ENCODE measurements at places on chromosomes 16 and 17.
A peak's percentile ranks its signal among the peaks of the same experiment; 100 is the strongest.

DNA sequence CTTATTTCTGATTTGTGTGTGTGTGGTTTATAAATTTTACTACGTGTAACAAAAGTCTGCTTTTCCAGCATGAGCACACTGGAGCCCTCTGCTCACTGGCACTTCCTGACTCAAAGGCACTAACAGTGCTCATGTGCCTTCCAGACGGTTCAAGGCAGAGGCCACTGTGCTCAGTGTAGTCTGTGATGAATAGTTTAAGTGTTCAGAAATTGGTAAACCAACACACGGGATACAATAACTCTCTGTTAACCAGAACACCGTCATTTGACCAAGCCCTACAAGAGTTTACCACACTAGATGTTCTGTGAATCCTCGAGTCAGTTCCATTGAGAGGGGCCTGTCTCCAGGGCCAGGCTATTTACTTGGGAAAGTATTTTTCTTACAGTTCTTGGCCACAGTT is 191.9 kb downstream of the MRTFB start:
- no peak for DNase-seq

GRCh38 chr17:76371656-76372628 is 12.5 kb upstream of the SPHK1 start:
- no peak for DNase-seq

DNA sequence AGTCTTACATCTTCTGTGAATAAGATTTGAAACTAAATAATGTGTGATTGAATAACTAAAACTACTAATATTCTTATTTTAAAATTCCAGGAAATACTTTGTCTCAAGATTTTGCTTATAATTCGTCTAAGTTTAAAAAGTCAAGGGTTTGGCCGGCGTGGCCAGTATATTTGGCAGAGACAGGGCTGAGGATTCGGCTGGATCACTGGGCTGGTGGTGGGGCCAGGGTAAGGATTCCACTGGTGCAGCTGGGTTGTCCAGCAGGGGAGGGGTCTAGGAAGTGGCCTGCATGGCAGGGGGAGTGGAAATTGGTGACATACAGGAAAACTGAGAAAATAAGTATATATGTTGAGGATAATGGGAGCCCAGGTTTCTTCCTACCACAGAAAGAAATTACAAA is 75.7 kb downstream of the MYO1D start:
- DNase-seq = no peak

DNA sequence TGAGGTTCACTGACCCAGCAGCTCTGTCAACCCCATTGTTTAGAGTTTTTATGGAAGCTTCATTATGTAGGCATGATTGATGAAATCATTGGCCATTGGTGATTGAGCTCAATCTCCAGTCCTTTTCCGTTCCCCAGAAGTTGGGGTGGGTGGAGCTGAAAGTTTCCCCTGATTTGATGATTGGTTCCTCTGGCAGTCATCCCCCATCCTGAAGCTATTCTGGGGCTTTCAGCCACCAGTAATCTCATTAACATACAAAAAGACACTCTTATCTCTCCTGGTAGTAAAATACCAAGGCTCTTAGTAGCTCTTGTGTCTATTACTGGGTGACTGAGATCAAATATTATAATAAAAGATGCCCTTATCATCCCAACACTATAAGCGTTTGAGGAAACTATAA is 67.1 kb downstream of the TANC2 start:
- DNase-seq = no peak

DNA sequence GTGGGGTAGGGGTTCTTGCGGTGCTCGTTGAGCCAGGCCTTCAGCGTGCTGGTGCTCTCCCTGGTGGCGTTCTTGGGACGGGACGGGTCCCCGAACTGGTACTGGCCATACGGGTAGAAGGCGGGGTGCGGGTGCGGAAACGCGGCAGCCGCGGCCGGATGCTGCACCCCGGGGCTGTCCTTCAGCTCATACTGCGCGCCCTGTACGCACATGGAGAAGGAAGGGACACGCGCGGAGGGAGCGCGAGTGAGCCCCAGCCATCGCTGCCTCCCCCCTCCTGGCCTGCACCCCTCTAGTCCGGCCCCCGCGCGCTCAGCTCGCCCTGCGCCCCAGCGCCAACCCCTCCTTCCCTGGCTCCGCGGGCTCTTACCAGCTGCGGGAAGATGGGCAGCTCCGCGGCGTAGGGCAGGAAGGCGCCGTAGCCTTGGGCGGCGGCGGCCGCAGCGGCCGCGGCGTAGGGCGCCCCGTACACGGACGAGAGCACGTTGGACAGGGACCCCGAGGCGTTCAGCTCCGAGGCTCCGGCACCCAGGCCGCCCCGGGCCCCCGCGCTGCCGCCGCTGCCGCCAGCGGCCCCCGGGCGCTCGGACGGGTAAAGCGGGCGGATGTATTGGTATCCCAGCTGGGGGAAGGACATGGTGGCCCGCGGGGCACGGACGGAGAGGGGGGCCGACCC is 1.0 kb downstream of the IRX3 start:
- no peak for DNase-seq

GRCh38 chr16:55542459-55543082 is 23.9 kb upstream of the CAPNS2 start:
- DNase-seq = no peak

DNA sequence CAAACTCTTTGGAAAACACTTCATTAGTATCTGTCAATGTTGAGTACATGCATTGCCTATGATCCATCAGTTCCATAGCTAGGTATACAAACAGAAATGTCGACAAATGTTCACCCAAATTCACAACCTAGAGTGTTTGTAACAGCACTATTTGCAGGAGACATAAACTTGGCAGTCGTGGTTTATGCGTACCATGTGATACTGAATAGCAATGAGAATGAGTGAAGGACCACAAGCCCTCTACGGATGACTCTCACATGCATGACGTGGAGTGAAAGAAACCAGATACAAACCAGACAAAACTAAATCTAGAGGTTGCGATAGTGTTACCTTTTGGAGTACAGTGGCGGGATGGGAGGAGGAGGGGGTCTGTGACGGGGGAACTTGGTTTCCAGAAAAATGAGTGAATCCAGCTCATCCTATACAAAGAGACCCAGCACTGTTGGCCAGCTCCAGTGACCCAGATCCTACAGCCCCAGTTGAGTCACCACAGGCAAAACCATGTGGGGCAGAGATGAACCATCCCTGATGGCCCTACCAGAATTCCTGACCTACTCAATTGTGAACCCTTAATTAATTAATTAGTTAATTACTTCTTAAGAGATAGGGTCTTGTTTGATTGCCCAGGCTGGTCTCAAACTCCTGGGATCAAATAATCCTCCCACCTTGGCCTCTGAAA is 15.9 kb upstream of the ULK2 start:
- DNase-seq = no peak

DNA sequence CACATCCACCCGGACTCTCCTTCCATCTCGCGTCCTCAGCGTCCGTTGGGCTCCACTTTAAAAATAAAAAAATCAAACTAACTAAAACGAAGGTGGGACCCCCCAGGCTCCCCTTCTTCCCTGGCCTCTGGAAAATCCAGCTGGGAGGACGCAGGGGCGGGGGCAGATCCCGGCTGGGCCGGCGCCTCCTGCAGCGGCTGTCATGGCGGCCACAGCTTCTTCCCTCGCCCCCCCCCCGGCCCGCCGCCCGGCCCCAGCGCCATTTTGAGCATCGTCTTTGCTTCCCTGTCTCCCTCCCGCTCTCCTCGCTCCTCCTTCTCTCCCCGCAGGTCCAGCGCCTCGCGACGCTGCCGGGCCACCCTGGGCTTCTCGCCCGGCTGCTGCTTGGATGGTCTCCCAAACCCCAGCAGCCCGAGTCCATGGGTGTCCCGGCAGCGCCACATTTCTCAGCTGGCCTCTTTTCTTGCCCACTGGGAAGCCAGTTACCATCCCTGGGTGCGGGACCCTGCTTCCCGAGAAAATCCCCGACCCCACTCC is 3.3 kb downstream of the HOXB2 start:
- peak; percentile 80 for DNase-seq

DNA sequence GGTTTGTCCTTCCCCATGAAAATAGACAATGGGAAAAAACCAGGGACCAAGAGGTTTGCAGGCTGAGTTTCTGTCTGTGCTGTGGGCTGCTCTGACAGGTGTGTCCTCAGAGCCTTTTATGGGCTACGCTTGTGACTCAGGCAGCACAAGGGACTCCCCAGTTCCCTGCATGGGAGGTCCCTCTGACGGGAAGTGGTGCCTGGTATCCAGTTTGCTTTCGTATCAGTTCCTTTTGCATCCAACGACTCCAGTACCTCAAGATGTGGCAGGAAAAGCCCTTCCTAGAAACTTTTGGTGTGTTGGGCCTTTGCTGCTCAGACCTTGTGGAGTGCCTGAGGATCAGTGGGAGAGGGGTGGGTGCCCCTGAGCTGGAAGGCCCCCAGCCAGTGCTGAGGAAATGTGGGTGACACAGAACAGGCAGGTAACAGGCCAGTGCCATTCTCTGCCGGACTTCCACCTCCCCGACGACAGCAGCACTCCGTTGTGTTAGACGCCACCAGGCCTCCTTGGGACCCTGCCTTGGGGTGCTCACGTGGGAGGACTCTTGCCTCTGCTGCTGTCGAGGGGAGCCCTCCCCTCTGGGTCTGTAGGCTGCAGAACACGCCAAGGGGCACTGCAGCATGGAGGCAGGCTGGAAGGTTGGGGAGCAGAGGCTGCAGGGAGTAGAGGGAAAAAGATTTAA is 38.4 kb upstream of the IRF8 start:
- no peak for DNase-seq

- no peak for DNase-seq
Measured at GRCh38 chr16:89331371-89332109, 114.0 kb downstream of the ZNF778 start.

- no peak for DNase-seq
Measured at GRCh38 chr17:49688848-49689247, 11.0 kb upstream of the SPOP start.

DNA sequence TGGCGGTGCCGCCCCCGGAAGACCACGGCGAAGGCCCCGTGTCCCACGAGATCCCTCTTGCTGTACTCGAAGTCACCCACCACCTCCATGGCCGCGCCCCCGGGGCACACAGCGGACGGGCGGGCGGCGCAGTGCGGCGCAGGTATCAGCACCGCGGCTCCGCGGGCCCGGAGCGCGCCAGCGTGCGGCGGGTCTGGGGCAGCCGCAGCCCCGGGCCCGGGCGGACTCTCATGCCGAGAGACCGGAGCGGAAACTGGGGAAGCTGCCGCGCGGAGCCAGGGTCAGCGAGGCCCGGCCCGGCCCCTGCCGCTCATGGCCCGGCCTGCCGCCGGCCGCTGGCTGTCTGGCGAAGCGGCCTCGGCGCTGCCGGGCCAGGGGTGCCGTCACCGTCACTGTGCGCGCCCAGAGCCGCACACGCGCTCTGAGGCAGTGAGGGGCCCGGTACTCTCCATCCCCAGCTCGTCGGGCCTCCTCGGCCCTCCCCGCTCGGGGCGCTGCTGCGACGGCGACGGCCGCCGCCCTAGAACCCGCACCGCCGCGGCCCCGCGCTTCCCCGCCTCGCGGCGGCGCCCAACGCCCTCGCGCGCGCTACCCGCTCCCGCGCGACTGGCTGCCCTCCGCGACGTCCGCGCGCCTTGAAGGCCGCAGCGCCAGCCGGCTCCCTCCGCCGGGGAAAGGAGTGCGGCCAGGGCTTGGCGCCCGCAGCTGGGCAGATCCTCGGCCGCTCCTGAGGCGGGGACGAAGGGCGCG is at the start of gene ULK2:
Gene ULK2, minus strand, starts transcription at position 608 of the 750 bp plus-strand sequence. Its CDS starts 519 bp downstream, at position 89.
- DNase-seq = peak; percentile 48

DNA sequence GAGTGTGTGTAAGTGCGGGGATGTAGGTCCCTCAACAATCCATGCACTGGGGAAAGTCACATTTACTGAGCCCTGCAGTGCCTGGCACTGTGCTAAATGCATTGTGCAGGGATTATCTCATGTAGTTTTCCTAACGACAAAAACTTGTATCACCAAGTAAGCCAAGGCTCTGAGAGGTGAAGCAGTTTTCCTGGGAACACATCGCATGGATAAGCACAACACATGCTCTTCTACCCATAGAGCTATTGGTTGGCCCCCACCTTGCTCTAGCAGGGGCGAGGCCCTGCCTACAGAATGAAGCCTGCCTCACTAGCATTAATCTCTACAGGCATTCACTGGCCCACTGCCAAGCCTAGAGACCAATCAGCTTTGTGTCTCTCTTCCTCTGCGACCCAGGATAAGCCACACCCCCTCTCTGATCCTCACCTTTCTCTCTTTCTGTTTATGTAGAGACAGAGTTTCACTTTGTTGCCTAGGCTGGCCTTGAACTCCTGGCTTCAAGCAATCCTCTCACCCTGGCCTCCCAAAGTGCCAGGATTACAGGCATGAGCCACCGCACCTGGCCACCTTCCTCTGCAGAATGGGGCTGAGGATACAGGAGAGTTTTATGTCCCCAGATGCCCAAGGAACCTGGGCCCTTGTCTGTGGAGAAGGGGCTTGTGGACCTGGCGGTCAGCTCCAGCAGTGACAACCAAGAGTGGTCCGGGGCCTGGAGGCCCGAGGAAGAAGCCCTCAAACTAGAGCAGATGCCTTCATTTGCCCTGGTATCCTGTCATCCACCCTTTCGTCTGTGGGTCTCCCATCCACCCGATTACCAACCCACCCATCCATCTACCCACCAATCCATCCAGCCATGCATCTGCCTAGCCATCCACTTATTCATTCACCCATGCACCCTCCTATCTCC is 12.8 kb downstream of the CDH16 start:
- DNase-seq = peak; percentile 23

GRCh38 chr17:40490289-40490853 is 11.1 kb downstream of the TNS4 start:
- DNase-seq = no peak

- no peak for DNase-seq
Measured at GRCh38 chr17:5536866-5537650, 47.3 kb downstream of the NLRP1 start.

GRCh38 chr16:58345574-58346354 is 46.5 kb upstream of the GINS3 start:
- no peak for DNase-seq

- DNase-seq = peak; percentile 10
Measured at GRCh38 chr17:8149419-8150193, 2.6 kb downstream of the PER1 start.

GRCh38 chr17:31499771-31500554 is 108.5 kb downstream of the RAB11FIP4 start:
- no peak for DNase-seq

DNA sequence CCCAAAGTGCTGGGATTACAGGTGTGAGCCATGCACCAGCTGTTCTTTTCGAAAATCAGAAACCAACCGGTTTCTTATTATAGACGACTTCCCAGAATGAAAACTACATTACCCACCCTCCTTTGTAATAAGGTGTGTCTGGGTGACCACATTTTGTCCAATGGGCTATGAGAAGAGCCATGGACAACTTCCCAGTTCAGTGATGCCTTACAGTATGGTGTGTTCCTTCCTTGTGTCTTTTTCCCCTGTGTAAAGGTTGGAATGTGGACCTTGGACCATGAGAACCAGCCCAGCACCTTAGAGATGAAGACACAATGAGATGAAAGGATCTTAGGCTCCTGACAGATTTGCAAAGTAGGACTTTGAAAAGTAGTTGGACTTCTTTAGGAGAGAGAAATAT is 85.0 kb upstream of the ATF7IP2 start:
- DNase-seq = no peak
